ENCODE measurements at places on chromosomes 7 and 10.

- DNase-seq: no peak
Observed at GRCh38 chr7:22858640-22859561, 36.3 kb upstream of the TOMM7 start.

- no peak for DNase-seq
Observed at GRCh38 chr10:84076047-84076388, 63.3 kb upstream of the GHITM start.

DNA sequence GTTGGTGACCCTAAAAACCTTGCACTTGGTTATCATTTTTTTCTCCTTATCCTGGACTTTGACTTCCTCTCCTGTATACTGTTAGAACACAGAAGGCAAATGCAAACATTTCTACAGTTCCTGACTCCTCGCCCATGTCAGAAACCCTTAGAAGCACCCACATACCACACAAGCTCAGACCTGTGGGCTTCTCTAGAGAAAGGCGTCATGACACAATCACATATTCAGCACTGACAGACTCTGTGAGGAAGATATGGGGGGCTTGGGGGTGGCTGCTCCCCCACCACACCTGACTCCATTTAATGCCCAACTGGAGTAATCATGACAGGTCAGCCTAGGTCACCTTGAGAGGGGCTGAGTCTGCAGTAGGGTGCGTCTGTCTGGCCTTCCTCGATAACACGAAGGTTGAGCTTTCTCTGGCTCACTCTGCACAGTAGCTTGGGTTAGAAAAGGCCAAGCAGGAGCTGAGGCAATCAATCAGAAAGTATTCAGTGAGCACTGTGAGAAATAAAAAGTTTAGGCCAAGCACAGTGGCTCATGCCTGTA, 50.9 kb downstream of the CCDC3 start:
- no peak for DNase-seq

DNA sequence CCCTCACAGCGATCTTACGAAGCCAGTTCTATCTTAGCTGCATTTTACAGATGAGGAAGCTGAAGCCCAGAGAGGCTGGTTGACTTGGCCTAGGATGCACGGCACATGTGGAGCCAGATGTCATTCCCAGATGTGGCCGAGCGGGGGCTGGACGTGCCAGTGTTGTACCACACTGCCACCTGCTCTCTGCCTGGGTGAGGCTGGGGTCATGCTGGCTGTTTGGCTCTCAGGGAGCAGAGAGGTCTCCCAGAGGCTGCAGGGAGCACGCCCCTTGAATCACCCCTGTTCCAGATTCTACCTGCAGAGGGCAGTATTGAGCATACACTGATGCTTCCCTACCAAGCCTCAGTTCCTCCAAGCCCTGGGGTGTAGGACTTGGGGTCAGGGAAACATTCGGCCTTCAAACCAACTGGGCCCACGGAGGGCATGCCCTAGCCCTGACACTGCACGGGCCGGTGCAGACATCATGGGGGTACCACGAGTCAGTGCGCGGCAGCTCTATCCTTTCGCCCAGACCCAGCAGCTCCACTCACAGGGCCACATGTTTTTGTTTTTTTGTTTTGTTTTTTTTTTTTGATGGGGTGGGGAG, 3.8 kb upstream of the GTF2IRD1 start:
- DNase-seq: peak; percentile 58

GRCh38 chr10:72261784-72262404, 11.8 kb upstream of the DDIT4 start:
- no peak for DNase-seq

GRCh38 chr7:44139311-44140010, 1.7 kb downstream of the MYL7 start:
- DNase-seq: no peak

- no peak for DNase-seq
Observed at GRCh38 chr10:43885252-43885651, 236.6 kb upstream of the ZNF32 start.

Data from activated T-cell treated with anti-CD3 and anti-CD28 coated beads for 24 hours (primary cell).